Nephron progenitor cell (in vitro differentiated cells): ENCODE measurements at places on chromosomes 13 and 19.
A peak's percentile ranks its signal among the peaks of the same experiment; 100 is the strongest.

GRCh38 chr13:41811588-41812021 is 149.3 kb downstream of the VWA8 start:
- DNase-seq: no peak

- DNase-seq: no peak
Measured at GRCh38 chr13:101949681-101950080, 452.2 kb downstream of the FGF14 start.

GRCh38 chr13:70080012-70080411 is 27.6 kb upstream of the ATXN8OS start:
- DNase-seq: no peak

DNA sequence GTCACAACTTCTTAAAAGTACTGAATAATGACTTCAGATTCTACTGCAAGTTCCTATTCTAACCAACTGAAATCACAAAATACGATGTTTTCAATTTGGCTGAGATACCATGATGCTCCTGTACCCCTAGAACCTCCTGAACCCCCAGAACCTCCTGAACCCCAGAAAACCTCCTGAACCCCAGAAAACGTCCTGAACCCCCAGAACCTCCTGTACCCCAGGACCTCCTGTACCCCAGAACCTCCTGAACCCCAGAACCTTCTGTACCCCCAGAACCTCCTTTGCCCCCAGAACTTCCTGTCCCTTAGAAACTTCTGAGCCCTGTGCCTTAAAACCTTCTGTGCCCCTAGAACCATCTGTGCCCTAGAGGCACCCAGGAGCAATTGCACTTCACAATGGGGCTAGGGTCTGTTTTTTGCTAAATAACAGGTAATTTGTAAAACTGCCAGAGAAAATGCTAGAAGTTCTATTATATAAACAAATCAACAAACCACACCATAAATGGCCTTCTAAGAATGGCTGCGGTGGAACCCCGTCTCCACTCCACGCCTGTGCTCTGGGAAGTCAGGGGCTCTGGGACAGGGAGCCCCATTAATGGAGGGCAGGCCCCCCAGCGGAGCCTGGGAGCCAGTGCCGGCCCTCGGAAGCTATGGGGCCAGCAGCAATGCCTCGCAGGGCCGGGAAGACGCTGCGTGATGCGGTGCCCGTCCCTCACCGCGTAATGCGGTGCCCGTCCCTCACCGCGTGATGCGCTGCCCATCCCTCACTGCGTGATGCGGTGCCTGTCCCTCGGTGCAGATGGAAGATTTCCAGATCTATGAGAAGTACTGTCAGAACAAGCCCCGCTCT is 21.3 kb upstream of the F7 start:
- DNase-seq: no peak

GRCh38 chr19:10981252-10981895 is 20.5 kb downstream of the SMARCA4 start:
- DNase-seq: no peak

- no peak for DNase-seq
Measured at GRCh38 chr13:105929505-105929904, 606.0 kb downstream of the EFNB2 start.

DNA sequence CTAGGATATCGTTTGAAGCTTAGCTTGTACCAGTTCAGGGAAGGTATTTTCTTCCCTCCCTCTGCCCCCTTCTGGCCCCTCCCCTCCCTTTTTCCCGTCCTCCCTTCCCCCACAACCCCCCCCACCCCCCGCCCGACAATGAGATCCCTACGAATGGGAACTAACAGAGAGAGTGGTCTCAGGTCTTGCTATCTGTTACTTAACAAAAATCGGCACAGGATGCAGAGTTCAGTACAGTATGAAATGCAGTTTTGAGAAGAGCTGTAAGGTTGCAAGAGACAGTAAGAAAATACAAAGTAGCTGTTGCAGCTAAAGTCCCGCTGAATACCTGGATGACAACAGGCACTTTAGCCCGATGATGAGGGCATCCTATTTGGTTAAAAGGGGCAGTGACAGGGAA is 3.1 kb upstream of the DACH1 start:
- DNase-seq: peak; percentile 18

GRCh38 chr19:5308451-5309437 is 31.9 kb downstream of the PTPRS start:
- no peak for DNase-seq

DNA sequence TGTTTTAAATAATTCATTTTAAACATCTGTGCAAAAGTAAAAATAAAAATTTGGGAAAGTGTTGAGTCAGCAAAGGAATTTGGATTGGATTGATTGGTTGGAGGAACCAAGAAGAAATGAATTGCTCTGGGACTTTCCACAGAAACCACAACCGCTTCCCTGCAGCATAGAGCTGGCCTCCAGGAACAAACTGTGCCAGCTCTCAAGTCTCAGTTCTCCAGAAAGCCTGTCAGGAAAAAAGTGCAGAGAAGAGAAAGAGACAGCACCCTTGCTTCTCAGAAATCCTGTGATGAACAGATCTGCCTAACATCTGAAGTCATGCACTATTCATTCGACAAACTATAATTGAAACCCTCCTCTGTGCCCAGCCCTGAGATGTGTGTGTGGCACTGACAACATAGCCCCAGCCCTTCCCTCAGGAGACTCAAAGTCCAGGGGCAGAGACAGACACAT is 14.8 kb downstream of the LYPD3 start:
- no peak for DNase-seq

DNA sequence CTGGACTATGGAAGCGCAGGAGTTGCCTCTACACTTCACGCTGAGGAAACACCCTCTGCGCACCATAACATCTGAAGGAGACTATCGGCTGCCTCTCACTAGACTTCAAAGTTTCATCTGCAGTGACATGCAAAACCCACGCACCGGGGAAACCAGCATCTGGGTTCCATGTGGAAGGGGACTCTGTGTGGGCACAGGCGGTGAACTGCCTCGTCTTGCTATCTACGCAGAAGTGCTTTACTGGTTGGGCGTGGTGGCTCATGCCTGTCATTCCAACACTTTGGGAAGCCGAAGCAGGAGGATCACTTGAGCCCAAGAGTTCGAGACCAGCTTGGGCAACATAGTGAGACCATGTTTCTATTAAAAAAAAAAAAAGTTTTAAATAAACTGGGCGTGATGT is 116.4 kb downstream of the STK24 start:
- DNase-seq: no peak

GRCh38 chr19:57813919-57814504 is 701 bp downstream of the ZNF552 start:
- DNase-seq: no peak

- DNase-seq: no peak
Measured at GRCh38 chr19:7067716-7068115, 1.8 kb upstream of the ZNF557 start.

- no peak for DNase-seq
Measured at GRCh38 chr19:58569943-58570670, 3.0 kb downstream of the MZF1 start.

- DNase-seq: no peak
Measured at GRCh38 chr19:13840305-13841085, 36.4 kb upstream of the NANOS3 start.

DNA sequence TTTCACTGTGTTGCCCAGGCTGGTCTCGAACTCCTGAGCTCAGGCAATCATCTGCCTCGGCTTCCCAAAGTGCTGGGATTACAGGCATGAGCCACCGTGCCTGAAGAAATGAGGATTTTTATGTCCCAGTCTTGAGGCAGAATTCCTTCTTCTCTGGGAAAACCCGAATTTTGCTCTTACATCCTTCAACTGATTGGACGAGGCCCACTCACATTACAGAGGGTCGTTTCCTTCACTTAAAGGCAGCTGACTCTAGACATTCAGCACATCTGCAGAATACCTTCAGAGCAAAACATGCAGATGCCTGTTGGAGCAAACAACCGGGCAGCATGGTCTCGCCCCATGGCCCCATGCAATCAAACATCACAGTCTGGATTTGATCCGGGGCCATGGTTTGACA is 36.3 kb upstream of the NFIC start:
- DNase-seq: no peak

- DNase-seq: no peak
Measured at GRCh38 chr13:102484329-102484728, 82.5 kb upstream of the FGF14 start.

DNA sequence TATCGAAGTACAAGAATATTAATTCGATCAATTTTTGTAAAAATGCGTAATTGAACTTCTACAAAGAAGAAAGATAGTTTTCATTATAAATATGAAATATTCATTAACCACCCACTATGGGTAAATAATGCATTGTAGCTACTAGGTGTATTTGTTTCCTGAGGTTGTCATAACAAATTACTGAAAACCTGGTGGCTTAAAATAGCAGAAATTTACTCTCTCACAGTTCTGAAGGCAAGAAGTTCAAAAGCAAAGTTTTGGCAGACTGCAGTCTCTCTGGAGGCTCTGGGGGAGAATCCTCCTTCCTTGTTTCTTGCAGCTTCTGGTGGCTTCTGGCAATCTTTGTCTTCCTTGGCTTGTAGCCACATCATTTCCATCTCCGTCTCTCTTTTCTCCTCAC is 99.2 kb upstream of the MIR17HG start:
- DNase-seq: no peak

GRCh38 chr13:80177327-80177726 is 163.6 kb downstream of the SPRY2 start:
- no peak for DNase-seq

DNA sequence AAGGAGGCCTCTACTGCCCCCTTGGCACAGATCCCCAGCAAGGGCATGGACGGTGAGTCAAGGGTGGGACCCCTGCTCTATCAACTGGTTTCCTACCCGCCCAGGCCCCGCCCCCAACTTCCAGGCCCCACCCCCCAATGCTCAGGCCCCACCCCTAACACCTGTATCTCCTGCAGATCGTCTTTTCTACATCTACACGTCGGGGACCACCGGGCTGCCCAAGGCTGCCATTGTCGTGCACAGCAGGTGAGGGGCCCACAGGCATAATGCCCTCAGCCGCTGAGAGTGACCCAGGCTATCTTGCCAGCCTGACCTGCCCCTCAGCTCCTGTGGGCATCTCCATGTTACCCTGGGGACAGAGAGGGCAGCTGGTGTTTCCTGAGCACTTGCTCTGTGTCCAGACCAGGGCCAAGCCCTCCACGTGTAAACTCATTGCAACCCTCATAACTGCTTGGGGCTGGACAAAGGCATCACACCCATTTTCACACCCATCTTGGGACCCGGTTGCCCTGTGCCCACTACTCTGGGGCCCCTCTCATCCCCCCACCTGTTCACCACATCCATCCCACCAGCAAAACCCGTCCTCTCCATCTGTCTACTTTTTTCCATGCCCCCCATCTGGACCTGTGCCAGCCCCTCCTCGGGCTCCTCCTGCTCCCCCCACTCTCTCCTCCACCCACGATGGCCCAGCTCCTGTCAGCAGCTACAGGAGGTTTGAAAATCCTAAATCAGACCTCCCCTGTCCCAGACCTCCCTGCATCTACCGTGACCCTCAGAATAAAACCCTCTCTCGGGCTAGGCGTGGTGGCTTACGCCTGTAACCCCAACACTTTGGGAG is 17.2 kb downstream of the SLC27A1 start:
- DNase-seq: no peak

GRCh38 chr13:44052780-44053184 is 173.1 kb downstream of the LACC1 start:
- peak; percentile 40 for DNase-seq

- no peak for DNase-seq
Measured at GRCh38 chr19:49347835-49348234, 12.6 kb downstream of the CD37 start.
